ENCODE measurements at places on chromosomes 7 and 10.

GRCh38 chr10:86205306-86206239 is 161.0 kb downstream of the GRID1 start:
- no peak for DNase-seq

GRCh38 chr10:95459446-95460045 is 101.6 kb downstream of the SORBS1 start:
- no peak for DNase-seq

- DNase-seq: no peak
These were observed 8.1 kb upstream of the POLD2 start for GRCh38 chr7:44131173-44132029.

- no peak for DNase-seq
These were observed 1.1 kb upstream of the DIP2C start for GRCh38 chr10:690372-691161.

- DNase-seq: no peak
These were observed 745.8 kb downstream of the GRID1 start for GRCh38 chr10:85620807-85621206.

- DNase-seq: no peak
These were observed 33.1 kb downstream of the ZMIZ1 start for GRCh38 chr10:79101560-79102497.

GRCh38 chr7:151035026-151035717 is 6.9 kb downstream of the ABCB8 start:
- DNase-seq: no peak

DNA sequence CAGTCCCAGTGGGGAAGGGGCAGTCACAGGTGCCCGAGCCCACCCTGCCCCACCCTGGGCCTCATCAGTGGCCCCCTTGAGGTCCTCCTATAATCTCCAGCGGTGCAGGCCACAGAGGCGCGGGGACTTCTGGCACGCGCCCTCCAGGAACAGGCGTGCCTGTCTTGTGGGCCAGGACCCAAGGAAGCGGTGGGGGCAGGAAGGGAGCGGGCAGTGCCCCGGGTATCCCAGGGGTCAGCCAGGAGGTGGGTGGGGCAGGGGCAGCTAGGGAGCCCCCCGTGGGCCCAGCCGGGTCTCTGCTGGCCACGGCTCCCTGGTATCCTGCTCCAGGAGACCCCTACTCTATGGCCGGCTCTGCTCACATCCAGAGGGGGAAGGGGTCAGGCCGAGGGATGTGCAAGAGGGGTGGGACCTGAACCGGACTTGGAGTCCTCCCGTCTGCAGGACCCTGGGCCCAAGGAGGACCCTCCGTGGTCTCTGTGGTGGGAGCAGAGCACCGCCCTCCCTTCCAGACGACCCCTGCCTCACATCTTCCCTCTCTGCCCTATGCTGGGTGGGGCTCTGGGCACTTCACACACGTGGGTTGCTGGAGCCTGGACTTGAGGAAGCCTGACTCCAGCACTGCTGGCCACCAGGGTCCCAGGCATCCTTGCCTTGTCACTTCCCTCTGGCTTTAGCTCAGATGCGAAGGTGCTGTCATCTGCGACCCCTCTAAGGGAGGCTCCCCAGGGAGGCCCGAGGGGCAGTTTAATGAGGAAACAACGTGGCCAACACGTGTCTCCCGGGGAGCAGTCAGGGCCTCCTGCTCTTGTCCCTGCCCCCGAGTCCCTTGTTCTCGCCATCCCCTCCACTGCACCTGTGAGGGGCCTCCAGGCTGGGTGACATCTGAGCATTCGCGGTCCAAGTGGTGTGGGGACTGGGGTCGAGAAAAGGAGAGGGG is 18.3 kb upstream of the GRIFIN start:
- DNase-seq: no peak

- no peak for DNase-seq
These were observed 275.3 kb downstream of the NRG3 start for GRCh38 chr10:82150123-82150900.

DNA sequence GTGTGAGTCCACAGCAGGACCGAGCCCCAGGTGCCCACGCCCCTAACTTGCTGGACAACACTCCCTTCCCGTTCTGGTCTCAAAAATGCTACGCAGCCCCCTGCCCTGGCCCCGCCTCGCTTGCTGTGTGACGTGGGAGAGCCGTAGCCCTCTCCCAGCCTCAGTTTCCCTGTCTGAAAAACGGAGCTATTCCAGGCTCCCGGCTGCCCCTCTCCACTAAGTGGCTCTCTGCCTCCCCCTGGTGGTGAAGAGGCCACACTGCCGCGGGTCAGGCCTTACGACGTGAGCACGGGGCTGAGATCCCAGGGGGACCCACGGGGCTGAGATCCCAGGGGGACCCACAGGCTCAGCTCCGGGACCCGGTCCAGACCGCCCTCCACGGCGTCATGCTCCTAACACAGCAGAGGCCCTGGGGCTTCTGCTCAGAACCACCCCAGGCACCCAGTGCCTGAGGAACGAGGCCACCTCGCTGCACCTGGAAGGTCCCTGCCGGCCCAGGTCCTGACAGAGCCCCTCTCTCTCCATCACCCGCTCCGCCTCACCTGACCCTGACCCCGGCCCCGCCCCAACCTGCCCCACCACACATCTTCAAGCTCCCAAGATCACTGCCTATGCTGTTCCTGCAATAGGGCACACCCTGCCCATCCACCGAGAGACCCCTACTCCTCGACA is 26.7 kb downstream of the MICALL2 start:
- peak; percentile 67 for DNase-seq

- DNase-seq: no peak
These were observed 101.7 kb downstream of the MGMT start for GRCh38 chr10:129568583-129569344.

DNA sequence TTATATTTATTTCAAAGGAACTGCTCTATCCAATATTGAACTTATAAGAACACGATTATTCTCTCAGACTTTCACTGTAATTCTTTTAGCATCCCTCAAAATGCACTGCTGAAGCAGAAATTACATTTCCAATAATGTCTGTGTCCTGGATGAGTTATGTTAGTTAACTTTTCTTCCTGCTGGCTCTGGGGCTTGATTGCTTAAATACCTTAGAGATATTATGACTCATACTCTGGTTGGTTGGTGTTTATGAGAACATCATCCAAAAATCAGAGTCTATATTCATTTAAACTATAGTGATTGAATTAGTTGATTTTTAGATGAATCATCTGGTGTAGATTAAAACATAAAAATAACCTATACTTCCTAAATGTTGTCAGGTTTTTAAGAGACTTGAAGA is 246.3 kb upstream of the VWC2 start:
- no peak for DNase-seq

- no peak for DNase-seq
These were observed 21.9 kb upstream of the DPYSL4 start for GRCh38 chr10:132164761-132165278.

GRCh38 chr10:3566627-3567026 is 218.4 kb downstream of the KLF6 start:
- DNase-seq: no peak

GRCh38 chr7:93601363-93601762 is 26.8 kb upstream of the CALCR start:
- DNase-seq: no peak

DNA sequence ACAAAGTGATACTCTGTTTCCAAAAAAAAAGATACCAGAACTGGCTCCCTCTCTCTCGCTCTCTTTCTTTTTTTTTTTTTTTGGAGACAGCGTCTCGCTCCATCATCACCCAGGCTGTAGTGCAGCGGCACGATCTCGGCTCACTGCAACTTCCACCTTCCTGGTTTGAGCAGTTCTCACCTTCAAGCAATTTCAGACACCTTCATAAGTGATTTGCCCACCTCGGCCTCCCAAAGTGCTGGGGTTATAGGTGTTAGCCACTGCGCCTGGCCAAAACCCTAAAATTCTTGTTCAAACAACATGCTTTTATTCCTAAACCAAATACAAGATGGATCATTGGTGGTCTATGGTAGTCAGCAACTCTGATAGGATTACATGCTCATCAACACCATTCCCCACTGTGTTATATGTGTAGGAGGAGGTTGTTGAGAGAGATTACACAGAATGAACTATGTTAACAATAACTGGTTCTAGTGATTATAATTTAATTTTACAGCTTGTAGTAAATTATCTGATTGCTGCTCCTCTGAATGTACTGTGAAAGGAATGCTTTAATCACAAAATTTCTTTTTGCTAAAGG is 15.5 kb downstream of the ACBD5 start:
- no peak for DNase-seq

DNA sequence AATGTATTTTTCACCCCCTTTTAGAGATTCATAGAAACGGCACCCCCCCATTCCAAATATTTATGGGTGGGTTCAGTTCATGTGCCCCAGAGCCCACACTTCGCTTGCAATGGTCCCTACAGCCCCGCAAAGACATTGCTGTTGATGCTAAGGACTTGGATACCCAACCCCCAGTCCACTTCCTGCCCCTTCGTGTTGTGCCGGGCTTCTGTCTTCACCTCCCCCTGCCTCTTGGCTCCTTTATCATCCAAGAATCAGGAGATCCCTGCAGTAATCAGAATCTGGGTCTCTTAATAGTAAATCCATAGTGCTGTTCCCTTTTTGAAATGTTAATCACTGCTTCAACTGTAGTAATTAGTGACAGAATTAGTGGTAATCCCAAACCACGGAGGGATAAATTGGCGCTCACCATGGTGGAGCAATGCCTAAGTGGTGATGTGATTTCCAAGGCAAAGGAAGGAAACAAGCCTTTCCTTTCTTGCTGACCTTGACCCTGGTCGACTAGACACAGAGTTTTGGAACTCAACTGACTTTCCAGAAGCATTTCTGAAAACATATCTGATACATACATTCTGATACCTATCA is 67.7 kb downstream of the HK1 start:
- DNase-seq: no peak

GRCh38 chr10:87696922-87697745 is 37.5 kb downstream of the PAPSS2 start:
- no peak for DNase-seq

DNA sequence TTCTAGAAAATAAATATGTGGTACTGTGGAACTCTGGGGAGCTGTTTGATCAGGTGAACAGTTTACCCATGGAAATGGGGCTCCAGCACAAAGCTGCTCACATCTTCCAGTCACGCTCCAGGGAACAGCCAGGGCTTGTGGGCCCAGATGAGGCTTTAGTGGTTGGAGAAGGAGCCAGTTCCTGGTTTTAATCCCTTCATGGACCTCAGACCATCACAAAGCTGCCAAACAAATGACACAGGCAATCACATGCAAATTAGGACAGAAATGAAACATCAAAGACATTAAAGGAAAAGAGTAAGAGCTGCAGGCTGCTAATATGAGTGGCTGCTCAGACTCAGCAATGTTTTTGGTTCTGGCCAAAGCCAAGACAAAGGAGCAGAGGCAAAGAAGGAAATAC is 2.2 kb upstream of the ATP6V0E2 start:
- no peak for DNase-seq

DNA sequence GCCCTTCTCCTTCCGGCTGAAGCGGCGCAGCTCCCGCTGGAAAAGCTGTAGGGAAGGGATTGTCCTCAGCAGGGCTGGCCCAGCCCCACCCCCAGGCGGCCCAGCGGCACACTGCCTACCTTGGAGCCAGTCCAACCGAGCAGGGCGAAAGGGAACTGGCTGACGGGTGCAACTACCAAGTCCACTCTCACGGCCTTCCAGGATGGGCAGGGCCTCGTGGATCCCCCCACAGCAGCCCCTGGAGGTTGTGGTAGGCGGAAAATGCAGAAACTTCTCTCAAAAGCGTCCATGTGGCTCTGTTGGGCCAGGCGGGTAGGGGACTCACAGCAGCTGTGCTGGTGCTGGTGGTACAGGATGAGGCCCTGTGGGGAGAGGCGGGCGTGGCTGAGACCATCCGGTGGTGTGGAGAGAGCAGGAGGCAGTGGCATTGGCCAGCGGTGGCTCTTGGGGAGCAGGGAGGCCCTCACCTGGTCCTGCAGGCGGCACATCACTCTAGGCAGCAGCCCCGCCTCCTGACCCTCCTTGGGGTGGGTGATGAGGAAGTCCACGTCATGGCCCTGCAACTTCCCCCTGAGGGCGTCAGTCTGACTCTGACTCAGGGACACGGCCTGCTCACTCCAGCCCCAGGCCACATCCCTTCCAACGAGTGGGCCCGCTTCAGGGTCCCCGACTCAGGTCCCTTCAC is 8.4 kb upstream of the PGAM2 start:
- no peak for DNase-seq

- DNase-seq: no peak
These were observed 38.0 kb downstream of the ZNRF2 start for GRCh38 chr7:30322271-30323005.

GRCh38 chr7:8229927-8230326 is 32.0 kb downstream of the ICA1 start:
- DNase-seq: no peak

- no peak for DNase-seq
These were observed 422.2 kb upstream of the ANKRD30A start for GRCh38 chr10:36703179-36703578.

DNA sequence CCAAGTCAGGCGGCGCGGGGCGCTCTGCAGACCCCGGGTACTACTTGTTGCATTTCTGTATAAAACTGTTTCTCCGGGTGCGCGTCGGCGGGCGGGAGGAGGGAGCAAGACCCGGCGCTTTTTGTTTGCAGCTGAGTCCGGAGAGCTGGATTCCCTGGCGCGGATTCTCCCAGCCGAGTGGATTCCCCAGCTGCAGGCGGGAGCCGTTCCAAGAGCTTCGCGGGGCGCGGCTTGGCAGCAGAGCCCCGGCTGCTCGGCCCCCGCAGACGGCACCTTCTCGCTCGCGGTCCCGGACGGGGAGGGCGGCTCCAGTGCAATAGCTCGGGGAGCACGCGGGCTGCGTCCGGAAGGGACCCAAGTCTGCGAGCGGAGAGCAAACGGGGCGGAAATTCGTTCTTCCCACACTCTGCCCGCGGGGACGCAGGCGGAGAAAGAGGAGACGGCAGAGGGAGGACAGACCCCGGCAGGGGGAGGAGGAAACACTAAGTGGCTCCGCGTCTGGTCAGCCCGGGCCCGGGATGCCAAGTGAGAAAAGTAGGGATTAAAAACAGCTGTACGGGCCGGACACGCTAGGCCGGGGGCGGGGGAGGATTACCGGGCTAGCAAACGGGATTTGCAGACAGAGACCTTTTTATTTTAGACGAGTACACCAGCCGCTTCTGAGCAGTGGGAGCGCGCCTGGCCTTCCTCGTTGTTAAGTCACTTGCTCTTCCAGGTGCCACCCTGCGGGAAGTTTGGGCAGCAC is at the start of gene TRIL:
Gene TRIL, minus strand, starts transcription at position 96 of the 745 bp plus-strand sequence. CDS start 284 bp downstream, outside the sequence.
- DNase-seq: no peak

DNA sequence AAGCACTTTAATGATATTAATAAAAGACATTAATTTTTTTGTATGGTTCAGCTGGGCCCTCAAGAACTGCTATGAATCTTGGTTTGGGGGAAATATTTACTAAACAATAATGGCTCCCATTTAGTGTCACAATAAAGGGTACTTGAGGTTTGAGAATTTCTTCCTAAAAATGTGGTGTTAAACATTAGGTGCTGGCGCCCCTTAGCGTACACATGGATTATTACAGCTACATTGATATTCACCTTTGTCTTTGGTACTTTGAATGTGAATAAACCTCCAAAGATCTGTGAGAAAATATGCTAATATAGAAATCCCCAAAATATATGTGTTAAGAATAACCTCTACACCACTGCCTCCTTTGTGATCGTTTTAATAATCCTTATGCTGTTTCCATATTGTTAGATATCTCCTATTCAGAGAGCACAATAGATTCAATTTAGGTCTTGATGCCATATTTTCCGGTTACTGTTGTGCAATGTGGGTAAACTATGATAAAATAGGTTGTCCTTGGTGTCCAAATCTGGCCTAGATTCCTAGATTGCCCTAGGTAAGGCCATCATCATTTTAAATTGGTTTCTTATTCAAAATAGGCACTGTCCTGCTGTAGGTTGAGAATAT is 161.8 kb upstream of the CACNA2D1 start:
- DNase-seq: no peak
